ENCODE measurements at places on chromosomes 4 and X. TPM values are rescaled to one million over a fixed set of nuclear protein-coding genes. Genes with fewer than 3 reads are reported as not detected.

DNA sequence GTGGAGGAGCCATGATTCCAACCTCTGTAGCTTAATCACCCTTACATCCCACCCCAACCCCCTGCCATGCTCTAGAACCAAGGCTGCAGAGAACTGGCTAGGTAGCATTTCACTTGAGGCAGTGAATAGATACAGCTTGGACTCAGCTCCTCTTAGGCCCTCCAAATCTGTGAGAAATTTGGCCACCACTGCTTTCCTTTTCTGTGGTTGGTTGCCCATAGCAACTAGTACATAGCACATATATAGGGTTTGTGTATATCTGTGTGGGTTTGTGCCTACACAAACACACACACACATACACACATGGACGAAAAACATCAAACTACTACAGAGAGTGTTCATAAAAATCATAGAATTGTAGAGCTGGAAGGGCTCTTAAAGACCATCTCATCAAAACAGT lies 52.0 kb upstream of the CCDC160 start:
- no peak for DNase-seq

The FAM47E gene
- 0.53 TPM for polyA plus RNA-seq

DNA sequence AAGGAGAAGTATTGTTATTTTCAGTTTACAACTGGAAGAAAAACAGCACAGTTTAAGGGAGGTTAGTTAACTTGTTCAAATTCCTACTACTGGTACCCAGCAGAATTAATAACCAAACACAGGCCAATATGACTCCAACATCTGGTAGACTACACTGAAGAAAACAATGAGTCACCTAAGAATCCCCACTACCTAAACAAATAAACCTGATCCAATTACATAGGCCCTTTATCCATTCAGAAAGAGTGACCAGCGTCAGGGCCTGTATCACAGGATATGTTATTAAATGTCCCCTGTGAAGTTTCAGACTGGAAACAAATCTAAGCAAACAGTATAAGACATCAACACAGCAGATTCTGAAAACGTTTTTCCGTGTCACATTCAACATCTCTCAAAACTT lies 492.5 kb upstream of the INTU start:
- no peak for DNase-seq

DNA sequence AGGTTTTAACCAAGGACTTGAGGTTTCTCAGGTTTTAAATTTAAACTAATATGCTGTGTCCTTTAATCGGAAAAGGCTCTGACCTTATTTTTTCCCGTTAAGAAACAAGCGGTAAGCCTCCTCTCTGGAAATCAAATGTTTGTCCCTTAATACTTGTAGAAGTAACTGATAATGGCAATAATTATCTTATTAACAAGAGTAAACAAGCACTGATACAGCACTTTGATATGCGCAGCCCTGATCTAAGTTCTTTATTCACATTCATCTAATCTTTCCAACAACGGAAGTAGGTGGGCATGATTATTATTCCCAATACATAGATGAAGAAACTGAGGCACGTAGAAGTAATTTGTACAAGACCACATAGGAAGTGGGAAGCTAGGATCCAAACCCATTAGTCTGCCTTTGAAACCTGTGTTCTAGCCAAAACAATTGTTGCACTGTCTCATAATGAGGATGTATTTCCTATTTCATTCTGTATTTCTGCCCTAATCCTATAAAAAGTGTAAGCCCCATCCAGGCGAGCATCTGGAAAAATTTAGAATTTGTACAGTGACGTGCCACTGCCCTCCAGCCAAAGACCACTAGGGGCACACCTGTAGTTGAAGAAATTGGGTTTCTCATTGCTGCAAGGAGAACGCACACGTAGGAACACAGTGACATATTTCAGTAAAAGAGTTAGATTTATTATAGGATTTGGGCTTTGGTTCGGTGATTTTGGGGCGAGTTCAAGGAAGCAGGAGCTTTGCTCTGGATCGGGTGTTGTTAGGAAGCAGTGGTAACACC lies 606 bp downstream of the CXorf58 start:
- DNase-seq, result no peak

DNA sequence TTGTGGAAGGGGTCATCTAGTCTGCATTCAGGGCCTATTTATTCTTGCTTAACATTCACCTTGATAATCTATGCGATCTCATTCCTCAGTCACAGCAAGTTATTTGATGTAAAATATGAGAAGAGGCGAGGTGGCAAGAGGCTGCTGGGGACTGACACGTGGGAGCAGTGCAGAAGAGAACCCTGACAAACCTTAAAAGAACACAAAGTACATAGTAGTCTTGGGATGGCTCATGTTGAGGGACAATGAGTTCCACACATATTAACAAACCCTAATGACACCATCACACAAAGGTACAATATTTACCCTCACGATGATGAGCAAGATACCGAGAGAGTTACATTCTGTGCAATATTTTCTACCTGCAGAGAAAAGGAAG lies 57.5 kb downstream of the MAML3 start:
- DNase-seq, result no peak

The PAK3 gene
- 21.1 TPM for polyA plus RNA-seq

The HTRA3 gene
- 11.8 TPM for polyA plus RNA-seq

GRCh38 chr4:114677346-114677979 lies 78.9 kb downstream of the UGT8 start:
- DNase-seq, result no peak

GRCh38 chr4:88158038-88158488 lies 376 bp downstream of the ABCG2 start:
- DNase-seq, result no peak

The GATA1 gene
- polyA plus RNA-seq, result 0.26 TPM

GRCh38 chrX:149682956-149683947 lies 28.6 kb upstream of the MAGEA11 start:
- no peak for DNase-seq

DNA sequence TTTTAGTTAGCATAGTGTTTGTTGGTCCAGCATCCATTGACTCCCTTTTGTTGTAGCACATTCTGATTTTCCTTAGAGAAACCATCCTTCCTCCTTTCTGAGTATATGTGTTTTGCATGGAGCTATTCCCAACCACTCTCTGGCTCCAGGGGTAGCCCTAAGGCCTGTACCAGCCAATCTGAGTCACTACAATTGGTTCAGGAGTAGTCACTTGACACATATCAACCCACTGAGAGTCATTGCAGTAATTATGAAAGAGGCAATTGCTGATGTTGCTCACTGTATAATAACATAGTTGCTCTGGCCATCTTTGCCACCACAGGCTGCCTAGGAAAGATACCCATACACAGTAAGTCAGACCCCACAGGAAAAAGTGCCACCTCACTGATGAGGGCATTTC lies 71.2 kb upstream of the GRID2 start:
- no peak for DNase-seq

DNA sequence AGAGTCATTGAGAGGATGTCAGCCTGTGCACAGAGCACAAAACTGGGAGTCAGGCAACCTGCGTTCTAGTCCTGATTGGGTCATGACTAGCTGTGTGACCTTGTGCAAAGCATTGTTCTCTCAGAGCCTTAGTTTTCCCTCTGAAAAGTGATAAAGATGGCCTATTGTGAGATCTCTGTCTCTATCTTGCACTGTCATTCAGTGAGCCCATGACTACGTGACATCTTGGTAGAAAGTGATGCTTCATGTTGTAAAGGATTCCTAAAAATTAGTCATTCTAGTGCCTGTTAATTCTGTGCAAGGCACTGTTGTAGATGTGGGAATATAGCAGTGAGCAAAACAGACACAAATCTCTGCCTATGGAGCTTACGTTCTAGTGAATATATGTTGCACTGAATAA lies 2.5 kb downstream of the PGRMC1 start:
- no peak for DNase-seq

- DNase-seq, result no peak
These were observed 44.4 kb downstream of the GRK4 start for GRCh38 chr4:3007724-3008123.
